Activated CD8-positive, alpha-beta memory T cell treated with anti-CD3 and anti-CD28 coated beads for 48 hours (primary cell): ENCODE measurements at places on chromosomes 12 and 14.

- no peak for DNase-seq
Measured at GRCh38 chr14:104335611-104336010, 197.2 kb downstream of the KIF26A start.

DNA sequence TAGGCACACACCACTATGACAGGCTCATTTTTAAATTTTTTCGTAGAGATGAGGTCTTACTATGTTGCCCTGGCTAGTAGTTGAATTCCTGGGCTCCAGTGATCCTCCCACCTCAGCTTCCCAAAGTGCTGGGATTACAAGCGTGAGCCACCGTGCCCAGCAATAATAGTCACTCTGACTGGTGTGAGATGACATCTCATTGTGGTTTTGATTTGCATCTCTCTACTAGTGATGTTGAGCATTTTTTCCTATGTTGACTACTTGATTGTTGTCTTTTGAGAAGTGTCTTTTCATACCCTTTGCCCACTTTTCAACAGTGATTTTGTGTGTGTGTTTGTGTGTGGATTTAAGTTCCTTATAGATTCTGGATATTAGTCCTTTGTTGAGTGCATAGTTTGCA lies 26.3 kb downstream of the ATP2A2 start:
- DNase-seq: no peak

GRCh38 chr12:6307529-6307928 lies 3.0 kb upstream of the PLEKHG6 start:
- DNase-seq: no peak

GRCh38 chr12:3085341-3086139 lies 8.4 kb downstream of the TSPAN9 start:
- no peak for DNase-seq

- DNase-seq: no peak
Measured at GRCh38 chr14:33726685-33727084, 224.2 kb downstream of the EGLN3 start.

- no peak for DNase-seq
Measured at GRCh38 chr14:75339059-75339458, 60.4 kb downstream of the FOS start.

DNA sequence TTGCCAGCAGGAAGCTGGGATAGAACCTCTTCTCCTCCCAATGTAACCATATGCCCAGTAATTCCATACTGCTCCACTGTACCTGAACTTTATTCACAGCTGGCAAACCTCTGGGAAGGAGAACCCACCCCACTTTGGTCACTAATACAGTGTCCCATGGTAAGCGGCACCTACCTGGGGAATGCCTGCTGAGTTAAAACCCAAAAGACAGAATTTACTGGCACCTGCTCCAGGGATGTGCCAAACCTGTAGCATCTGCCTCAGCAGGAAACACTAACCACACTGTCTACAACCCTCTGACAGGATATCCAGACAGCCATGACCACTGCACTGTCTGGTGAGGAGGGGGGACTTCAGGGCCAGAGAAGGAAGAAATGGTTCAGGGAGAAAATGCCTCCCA lies 26.6 kb downstream of the DDX24 start:
- no peak for DNase-seq

GRCh38 chr12:85580562-85581168 lies 255.5 kb downstream of the RASSF9 start:
- DNase-seq: no peak

DNA sequence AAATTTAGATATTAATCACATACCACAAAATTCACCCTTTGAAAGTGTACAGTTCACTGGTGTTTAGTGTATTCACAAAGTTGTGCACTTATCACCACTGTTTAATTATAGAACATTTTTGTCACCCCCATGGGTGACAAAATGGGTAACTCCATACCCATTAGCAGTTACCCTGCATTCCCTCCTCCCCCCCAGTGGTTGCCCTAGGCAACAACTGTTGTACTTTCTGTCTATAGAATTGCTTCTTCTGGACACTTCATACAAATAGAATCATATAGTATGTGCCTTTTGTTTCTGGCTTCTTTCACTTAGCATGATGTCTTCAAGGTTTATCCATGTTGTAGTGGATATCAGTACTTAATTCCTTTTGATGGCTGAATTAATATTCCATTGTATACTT lies 52.7 kb downstream of the FBXO34 start:
- no peak for DNase-seq

- DNase-seq: peak; percentile 27
Measured at GRCh38 chr14:64880221-64881121, 764 bp upstream of the SPTB start.

- DNase-seq: no peak
Measured at GRCh38 chr12:120892265-120892664, 11.9 kb downstream of the SPPL3 start.

DNA sequence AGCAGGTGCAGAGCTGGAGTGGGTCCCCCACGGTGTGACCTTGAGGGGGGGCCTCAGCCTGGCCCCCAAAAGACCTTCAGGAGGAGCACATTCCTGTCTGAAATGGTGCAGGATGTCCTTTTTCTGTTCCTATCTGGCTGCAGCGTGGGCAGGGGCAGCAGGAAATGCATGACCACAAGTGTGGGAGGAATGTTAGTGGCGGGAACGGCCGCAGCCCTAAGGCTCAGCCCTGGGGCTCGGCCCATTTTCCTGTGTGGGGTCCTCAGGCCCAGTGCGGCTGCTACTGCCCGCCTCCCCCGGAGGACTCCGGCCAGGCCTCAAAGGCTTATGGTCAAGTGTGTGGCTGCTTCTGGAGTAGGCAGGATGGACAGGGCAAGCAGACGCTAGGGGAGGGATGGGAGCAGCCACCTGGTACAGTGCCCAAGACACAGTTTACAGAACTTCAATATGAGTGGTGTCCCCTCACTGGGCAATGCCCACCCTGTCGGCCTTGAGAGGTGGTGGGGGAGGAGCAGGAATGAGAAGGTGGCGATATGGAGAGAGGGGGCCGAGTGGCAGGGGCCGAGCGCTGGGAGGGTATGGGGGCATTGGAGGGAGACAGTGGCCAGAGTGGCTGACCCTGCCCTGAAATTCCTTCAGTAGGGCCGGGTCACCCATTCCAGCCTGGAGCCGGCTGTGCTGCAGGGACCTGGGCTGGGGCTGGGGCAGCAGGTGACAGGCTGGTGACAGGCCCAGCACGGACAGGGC lies 137.4 kb downstream of the CALM1 start:
- DNase-seq: no peak

DNA sequence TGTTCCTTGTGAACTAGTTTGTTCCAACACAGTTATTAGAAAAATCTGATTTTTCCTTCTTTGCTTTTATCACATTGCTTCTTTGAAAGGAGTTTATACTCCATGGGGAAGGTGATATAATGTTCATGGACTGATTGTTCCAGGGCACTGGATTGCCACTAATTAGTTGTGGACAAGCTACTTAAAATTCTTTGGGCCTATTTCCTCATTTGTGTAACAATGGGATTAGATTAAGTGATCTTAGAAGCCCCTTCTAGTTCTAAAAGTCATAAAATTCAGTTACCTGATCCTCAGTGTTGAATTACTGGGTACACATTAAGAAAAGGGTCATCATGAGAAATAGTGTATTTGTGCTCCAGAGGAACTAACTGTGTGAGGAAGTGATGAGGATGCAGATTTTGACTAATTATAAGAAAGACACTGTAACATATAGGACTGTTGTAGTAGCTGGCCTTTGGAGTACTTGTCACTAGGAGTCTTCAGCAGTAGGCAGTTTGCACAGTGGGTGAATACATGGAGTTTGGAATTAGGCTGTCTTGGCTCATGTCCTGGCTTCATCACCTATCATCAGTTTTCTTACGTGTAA lies 82.2 kb downstream of the MIA2 start:
- no peak for DNase-seq

DNA sequence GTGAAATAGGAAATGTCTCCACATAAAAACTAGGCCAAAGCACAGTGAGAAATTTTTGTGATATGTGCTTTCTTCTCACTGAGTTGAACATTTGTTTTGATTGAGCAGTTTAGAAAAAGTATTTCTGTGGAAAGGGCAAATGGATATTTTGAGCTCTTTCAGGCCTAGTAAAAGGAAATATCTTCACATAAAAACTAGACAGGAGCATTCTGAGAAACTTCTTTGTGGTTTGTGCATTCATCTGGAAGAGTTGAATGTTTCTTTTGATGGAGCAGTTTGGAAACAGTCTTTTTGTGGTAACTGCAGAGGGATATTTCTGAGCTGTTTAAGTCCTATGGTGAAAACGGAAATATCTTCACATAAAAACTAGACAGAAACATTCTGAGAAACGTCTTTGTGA lies 582.7 kb upstream of the ALG10B start:
- DNase-seq: no peak

- DNase-seq: peak; percentile 71
Measured at GRCh38 chr14:105999361-106000028, 473.1 kb downstream of the TMEM121 start.
